ENCODE measurements at places on chromosomes 6 and 20.

GRCh38 chr6:55395871-55396270, 68.6 kb downstream of the GFRAL start:
- DNase-seq: no peak

DNA sequence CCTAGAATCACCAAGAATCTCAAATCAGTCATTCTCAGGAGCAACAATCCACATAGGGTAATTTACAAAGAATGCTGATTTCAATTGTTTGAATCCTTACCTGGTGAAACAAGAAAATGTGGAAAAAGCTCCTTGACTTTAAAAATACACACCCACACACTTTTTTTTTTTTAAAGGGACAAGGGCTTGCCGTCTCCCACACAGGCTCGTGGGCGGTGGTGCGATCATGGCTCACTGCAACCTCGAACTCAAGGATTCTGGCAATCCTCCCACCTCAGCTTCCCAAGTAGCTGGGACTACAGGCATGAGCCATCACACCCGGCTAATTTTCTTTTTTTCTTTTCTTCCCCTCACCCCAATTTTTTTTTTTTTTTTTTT, 30.7 kb downstream of the PARD6B start:
- no peak for DNase-seq

DNA sequence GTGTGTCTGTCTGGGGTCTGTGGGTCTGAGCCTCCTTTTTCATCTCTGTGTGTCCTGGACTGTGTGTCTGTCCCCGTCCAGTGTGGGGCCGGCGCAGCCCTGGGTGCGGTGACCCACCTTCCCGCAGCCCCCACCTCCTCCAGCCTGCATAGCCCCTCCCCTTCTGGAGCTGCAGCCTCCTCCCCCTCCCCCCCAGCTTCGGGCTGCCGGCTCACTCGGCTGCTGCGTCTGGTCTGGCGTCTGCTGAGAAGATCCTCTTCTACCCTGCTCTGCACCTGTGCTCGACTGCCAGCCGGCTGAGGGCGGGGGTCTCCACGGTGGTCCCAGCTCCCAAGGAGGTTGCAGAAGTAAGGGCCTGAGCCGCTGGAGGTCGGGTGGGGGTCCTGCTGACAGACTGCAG, 7.6 kb upstream of the LKAAEAR1 start:
- DNase-seq: no peak

- DNase-seq: peak; percentile 15
These were observed 46.5 kb downstream of the ADTRP start for GRCh38 chr6:11732036-11732631.

Data from stimulated activated CD4-positive, alpha-beta T cell treated with anti-CD3 and anti-CD28 coated beads, TNF-alpha, amount 100 ng/mL, for 4 hours (primary cell).